Activated T-helper 1 cell treated with anti-CD3 and anti-CD28 coated beads, Interleukin-12 subunit alpha, Interleukin-12 subunit beta, Interleukin-2, Interleukin-4 antibody, amounts not matched to agents 30 ng/mL and 10 ng/mL and 1 ng/mL, durations not matched to agents 14 hours and 24 hours and 36 hours (primary cell): ENCODE measurements at places on chromosomes 3 and 15. TPM values are rescaled to one million over a fixed set of nuclear protein-coding genes. Genes with fewer than 3 reads are reported as not detected.

DNA sequence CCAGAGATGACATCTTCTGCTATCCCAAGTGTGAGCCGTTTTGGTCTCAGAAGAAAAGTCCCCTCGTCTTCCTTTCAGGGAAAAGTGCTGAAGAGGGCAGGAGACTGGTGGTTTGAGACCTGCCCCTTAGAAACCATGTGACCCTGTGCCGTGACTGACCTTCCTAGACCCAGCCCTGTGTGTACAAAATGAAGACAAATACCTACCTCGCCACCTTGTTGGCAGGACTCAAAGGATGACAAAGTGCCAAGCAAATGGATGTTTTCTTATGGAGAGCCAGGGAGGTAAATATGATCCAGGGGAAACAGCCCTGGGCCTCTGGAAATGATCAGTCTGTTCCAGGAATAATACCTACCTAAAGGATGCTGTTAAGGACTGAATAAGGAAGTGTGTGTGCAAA lies 41.3 kb downstream of the FAM174B start:
- no peaks in the 10 kb centered on the region for H3K27me3 ChIP-seq
- H3K4me1 ChIP-seq: no peaks in the 10 kb centered on the region
- H3K4me3 ChIP-seq: no peak overlapping the region
- no peak overlapping the region for H3K27ac ChIP-seq
- DNase-seq: no peak

DNA sequence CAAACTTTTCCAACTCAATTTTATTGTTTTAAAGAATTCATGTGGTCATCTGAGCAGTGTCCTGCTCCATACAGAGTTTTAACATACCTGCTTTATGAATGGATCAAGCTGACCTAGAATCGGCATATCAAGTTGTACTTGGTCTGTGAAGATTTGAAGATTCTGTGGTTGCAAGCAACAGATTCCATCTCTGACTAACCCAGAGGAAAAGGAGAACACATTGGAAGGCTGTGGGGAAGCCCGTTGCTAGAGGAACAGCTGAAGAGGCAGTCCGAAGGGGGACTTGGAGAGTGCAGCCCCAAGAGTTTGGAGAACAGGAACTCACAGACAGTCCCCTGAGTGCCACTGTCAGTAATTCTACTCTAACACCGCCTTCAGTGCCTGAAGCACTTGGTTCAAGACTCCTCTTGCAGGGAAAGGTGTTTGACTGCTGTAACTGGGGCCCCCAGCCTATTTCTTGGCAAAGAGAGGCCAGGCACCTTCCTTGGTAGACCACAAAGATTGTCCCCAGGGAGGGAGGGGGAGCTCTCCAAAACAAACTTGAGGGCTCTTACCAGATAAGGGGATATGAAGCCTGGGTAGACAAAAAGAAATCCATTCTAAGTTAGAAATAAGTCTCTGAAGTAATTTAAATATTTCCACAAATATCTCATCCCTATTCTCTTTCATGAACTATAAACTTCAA lies 88.8 kb downstream of the LARS2 start:
- H3K4me3 ChIP-seq: no peak overlapping the region
- DNase-seq: no peak
- peaks cover 12% of the 10 kb centered on the region for H3K36me3 ChIP-seq
- no peak overlapping the region for H3K27ac ChIP-seq
- H3K27me3 ChIP-seq: no peaks in the 10 kb centered on the region

GRK7 gene
- not detected in 2 replicates for total RNA-seq

DNA sequence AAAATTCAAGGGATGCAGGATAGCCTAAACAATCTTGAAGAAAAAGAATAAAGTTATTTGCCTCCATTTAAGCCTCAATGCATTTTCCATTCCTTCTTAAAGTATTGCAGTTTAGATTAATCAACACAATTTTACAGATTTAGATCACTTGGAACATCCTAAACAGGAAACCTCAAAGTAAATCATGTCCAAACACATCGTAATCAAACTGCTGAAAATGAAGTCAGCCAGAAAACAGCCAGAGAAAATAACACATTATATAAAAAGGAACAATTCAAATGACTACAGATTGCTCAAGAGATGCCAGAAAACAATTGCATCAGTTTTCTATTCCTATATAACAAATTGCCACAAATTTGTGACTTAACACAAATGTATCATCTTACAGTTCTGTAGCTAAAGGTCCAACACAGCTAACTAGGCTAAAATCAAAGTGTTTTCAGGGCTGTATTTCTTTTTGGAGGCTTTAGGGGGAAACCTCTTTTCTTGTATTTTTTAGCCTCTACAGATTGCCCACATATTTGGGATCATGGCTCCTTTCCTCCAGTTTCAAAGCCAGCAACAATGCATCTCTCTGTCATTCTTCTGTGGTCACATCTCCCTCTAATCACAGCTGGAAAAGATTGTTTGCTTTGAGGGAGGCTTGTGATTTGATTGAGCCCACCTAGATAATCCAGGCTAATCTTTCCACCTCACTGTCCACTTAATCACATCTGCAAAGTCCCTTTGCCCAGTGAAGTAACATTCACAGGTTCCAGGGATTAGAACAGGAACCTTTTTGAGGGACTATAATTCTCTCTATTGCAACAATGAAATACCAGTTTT lies 543.3 kb upstream of the UBE2E2 start:
- no peak overlapping the region for H3K27ac ChIP-seq
- no peaks in the 10 kb centered on the region for H3K27me3 ChIP-seq
- no peaks in the 10 kb centered on the region for H3K4me1 ChIP-seq
- DNase-seq: no peak

GALNT15 gene
- total RNA-seq: not detected in 2 replicates

DNA sequence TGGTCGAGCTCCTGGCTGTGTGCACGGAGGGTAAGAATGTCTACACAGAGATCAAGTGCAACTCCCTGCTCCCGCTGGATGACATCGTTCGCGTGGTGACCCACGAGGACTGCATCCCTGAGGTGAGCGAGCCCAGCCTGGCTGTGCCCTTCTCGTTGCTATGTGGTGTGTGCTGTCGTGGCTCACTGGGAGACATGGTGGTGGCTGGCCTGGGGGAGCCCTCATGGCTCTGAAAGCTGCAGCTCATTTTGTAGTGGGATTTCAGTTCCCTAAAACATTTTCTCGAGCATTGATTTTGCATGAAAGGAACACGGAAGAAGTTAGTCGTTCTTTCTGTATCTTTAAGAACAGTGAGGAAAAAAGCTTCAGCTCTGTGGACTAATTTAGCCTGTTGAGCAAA lies 200.5 kb downstream of the ITPR1 start:
- peaks cover 9% of the 10 kb centered on the region for H3K4me1 ChIP-seq
- no peak overlapping the region for H3K4me3 ChIP-seq
- H3K36me3 ChIP-seq: peaks cover 56% of the 10 kb centered on the region
- DNase-seq: no peak
- no peak overlapping the region for H3K27ac ChIP-seq

DNA sequence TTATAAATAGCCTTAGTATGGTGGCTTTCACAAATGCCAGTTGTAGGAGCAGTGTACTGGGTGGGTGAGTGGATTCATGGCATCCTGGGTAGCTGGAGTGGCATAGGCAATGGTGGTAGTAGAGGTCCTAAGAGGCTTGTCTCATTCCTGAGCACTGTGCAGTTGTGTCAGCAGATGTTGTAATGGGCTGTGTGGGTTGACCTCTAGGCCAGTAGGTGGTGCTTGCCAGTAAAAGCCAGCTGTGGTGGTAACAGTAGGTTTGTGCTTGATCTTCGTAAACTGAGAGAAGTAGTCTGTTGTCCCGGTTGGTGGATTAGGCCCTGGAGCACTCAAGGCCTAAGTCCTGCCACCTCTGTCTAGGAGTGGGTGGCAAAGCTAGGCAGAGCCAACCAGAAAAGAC lies 149.7 kb upstream of the SUCLG2 start:
- H3K4me3 ChIP-seq: no peak overlapping the region
- no peak for DNase-seq
- no peak overlapping the region for H3K27ac ChIP-seq
- no peaks in the 10 kb centered on the region for H3K27me3 ChIP-seq
- H3K36me3 ChIP-seq: no peaks in the 10 kb centered on the region

- no peak overlapping the region for H3K4me3 ChIP-seq
- DNase-seq: no peak
- H3K27ac ChIP-seq: no peak overlapping the region
- no peaks in the 10 kb centered on the region for H3K36me3 ChIP-seq
- H3K27me3 ChIP-seq: peaks cover 24% of the 10 kb centered on the region
- H3K4me1 ChIP-seq: peaks cover 9% of the 10 kb centered on the region
These were observed 211.2 kb upstream of the TLE3 start for GRCh38 chr15:70308735-70309434.

DNA sequence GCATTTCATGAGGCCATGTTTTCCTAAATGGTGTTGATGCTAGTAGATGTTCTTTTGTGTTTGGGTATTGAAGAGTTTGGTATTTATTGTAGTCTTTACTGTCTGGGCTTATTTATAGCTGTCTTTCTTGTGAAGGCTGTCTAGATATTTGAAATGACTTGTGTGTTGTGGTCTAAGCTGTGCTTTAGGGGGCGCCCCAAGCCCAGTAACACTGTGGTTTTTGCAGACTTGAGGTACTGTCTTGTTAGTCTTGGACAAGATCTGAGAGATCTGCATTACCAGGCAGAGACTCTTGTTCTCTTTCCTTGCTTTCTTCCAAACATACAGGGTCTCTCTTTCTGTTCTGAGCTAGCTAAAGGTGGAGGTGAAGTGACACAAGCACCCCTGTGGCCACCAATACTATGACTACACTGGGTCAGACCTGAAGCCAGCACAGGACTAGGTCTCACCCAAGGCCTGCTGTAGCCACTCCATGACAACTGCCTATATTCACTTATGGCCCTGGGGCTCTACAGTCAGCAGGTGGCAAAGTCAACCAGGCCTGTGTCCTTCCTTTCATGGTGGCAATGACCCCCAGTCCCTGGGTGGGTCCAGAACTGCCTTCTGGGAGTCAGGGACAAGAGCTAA lies 152.1 kb upstream of the TBC1D5 start:
- H3K4me1 ChIP-seq: no peaks in the 10 kb centered on the region
- no peak overlapping the region for H3K4me3 ChIP-seq
- H3K36me3 ChIP-seq: no peaks in the 10 kb centered on the region
- H3K27ac ChIP-seq: no peak overlapping the region
- peaks cover 2% of the 10 kb centered on the region for H3K27me3 ChIP-seq
- no peak for DNase-seq

GRCh38 chr15:80309769-80310384 lies 57.9 kb upstream of the CTXND1 start:
- no peak overlapping the region for H3K4me3 ChIP-seq
- H3K27me3 ChIP-seq: peaks cover 4% of the 10 kb centered on the region
- no peaks in the 10 kb centered on the region for H3K36me3 ChIP-seq
- H3K4me1 ChIP-seq: no peaks in the 10 kb centered on the region

GRCh38 chr3:12541625-12542024 lies 3.7 kb downstream of the MKRN2OS start:
- no peaks in the 10 kb centered on the region for H3K36me3 ChIP-seq
- no peak for DNase-seq
- H3K27ac ChIP-seq: no peak overlapping the region
- H3K4me1 ChIP-seq: no peaks in the 10 kb centered on the region

- H3K27me3 ChIP-seq: peaks cover 19% of the 10 kb centered on the region
- H3K27ac ChIP-seq: no peak overlapping the region
- H3K4me3 ChIP-seq: no peak overlapping the region
- H3K4me1 ChIP-seq: no peaks in the 10 kb centered on the region
These were observed 38.6 kb downstream of the TAFA4 start for GRCh38 chr3:68893600-68894239.

DNA sequence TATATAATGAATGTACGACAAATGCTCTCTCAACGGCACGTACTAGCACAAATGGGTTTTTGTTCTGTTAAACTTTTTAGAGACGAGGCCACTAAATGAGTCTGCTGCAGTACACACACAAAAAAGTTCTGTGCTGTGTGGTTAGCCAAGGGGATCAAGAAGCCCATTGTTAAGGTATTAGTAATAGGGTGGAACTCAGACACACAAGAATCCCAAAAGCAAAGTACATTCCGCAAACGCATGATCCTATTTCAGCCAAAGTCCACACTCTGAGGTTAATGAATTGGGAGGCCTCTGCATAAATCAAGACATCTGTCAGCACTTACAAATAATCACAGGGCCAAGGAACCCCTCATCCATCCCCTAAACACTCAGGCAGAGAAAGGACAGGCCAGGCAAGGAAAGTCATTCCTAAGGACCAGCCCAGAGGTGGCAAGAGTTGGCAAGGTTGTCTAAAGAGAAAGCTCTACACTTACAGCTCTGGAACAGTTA lies 12.1 kb downstream of the OSBPL10 start:
- no peak overlapping the region for H3K4me3 ChIP-seq
- peaks cover 2% of the 10 kb centered on the region for H3K27me3 ChIP-seq
- peaks cover 4% of the 10 kb centered on the region for H3K4me1 ChIP-seq
- DNase-seq: no peak
- H3K27ac ChIP-seq: no peak overlapping the region

GRAMD2A gene
- 0.21 TPM in 1 of 2 replicates, not detected in the other for total RNA-seq
